ENCODE measurements at places on chromosomes 6 and 20.

DNA sequence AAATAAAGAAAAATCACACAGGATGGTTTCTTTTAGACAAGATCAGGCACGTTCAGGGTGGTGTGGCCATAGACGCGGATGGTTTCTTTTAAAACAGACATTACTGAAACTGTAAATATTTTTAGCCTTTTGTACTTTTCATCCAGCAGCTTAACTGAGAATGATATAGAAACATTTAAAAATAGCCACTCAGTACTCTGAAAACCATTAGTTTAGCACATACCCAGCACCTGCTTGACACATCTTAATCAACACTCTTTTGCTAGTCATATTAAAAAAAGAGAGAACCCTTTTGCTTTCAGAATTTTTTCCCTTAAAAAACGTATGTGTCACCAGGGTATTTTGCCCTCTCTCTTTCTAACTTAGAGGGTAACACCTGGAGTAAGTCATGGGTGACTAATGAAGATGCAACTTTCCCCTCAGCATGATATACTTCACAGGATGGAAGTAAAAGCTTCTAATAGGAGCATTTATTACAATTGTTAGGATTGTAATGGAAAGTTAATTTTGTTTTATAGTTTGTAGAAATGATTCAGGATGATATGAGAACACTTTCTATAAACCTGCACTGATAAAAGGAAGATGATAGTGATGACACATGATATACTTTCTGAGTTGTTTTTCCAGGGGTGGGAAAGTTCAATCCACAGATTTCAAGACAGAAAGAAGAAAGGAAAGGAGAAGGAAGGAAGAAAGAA lies 45.2 kb downstream of the BACH2 start:
- DNase-seq = no peak

DNA sequence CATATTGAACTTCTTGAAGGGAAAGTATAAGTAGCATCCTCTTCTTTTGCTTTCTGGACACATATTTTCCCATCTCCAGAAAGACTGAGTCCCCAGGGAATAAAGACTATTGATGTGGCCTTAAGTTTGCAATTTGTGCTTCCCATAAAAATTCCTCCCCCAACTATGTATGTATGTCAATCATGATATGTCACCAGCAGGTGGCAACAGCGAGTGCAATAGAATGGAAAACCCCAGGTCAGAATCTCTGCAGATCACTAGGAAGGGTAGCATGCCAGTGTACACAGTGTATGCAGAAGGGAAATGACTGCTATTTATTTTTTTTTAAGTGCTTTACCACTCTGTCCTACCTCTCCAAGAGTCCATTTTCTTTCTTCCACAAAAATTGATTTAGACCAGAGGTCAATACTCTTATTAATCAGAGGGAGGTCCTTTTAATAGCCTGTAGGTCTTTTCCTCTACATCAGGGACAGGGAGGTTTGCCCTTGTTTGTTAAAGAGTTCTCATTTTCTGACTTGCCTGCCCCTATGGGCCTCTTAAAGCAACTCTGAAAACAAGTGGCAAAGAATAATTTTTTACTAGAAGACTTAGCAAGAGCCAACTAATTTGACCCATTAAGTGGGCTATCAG lies 61.4 kb downstream of the BMP2 start:
- DNase-seq = peak; percentile 16

- no peak for DNase-seq
Observed at GRCh38 chr6:65537600-65537999, 169.4 kb downstream of the EYS start.

DNA sequence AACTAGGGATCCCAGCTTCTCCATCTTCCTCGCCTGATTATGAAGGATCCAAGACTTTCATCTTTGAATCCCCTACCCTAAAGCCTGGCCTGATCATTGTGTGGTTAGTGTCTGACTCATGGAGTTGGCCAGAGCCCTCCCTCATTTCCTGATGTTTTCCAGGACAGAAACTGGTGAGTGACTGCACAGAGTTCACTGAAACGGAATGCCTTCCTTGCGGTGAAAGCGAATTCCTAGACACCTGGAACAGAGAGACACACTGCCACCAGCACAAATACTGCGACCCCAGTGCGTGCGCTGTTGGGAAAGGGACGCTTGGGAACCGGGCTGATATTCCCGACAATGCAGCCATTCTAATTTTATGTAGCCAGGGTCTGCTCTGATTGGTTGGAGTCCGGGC lies 4.0 kb downstream of the CD40 start:
- no peak for DNase-seq

DNA sequence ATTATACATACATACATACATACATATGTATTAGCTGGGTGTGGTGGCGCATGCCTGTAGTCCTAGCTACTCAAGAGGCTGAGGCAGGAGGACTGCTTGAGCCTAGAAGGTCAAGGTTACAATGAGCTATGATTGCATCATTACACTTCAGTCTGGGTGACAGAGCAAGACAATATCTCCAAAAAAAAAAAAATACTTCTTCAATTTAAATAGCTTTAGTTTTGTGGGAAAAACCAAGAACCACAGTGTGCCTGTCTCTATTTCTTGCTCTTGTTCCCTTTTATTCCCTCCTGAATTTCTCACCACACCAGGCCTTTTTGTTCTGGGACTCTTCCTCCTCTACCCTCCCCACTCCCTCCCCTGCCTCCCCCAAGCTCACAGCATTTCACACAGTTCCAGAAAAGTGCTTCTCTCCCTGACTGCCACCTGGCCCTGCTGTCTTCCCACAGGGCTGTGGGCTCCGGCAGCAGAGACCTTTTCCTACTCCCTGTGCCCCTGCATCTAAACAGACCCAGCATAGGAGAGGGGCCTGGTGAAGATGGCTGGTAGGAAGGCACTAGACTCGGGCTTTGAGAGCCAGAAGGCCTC lies 1.3 kb downstream of the C20orf203 start:
- no peak for DNase-seq

GRCh38 chr6:110528101-110528929 lies 51.9 kb upstream of the SLC22A16 start:
- peak; percentile 27 for DNase-seq

DNA sequence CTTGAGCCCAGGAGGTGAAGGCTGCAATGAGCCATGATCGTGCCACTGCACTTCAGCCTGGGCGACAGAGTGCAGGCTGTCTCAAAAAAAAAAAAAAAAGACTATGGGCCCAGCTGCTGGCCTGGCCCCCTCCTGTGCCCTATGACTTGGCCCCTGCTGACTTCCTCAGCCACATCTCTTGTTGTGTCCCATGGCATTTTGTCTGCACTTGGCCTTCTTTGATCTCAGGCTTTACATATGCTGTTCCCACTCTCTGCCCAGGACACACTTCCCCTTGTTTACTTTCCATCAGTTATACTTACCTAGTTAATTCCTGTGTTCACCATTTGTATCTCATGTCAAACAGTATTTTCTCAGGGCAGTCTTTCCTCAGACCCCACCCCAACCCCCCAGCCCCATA lies 44.5 kb downstream of the RPRD1B start:
- no peak for DNase-seq

DNA sequence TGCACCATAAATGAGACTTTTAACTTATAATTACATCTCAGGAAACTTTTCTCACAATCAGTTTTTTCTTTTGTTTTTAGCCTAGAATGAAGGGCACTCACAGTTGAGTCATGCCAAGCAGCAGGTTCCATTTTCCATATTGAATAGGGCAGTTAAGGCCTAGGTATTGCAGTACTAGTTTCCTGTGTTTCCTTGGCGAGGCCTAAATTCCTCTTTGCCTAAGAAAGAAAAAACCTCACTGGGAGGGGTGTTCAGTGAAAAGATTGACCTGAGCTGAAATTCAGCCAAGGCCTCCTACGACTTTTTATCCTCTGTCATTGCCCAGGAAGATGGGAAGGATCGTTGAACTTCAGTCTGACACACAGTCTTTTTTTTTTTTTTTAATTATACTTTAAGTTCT lies 85.5 kb downstream of the IMPG1 start:
- DNase-seq = no peak

- DNase-seq = no peak
Observed at GRCh38 chr6:142074516-142074915, 58.2 kb upstream of the GJE1 start.

DNA sequence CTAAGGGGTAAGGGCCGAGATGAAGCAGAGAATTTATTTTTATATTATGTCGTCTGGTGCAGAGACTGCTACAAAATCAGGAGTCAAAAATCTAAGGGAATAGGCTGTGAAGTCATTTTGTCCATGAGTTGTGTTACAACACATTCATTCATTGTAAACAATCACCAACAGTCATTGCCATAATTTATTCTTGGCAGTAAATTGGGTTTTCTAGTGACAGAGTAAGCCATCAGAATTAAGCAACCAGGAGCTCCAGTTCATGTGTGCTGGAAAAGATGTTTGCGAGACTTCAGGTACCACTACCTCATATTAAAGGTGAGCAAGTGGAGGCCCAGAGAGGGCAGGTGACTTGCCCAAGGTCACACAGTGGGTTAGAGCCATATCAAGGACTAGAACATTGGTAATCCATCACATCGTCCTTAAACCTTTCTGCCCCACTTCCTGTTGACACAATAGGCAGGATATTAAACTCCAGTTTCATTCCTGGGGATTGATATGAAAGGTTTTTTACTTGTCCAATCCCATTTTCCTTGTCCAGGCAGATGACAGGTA lies 46.0 kb downstream of the E2F3 start:
- no peak for DNase-seq

DNA sequence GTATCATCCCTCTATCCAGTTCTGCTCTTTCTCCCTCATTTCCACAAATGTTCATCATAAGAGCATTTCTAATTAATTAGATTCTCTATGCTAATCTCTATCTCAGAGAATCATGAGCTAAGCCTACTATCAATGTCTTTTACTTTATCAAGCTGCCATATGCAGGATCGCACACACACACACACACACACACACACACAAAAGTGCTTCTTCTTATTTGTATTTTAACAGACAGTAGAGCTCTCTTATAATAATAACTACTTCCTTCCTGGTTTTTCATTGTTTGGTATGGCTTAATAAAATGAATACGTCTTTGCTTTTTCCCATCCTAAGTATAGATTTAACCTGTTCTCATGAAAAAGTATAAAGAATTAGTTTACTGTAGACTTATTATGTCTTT lies 170.2 kb downstream of the HAO1 start:
- no peak for DNase-seq

GRCh38 chr20:52096117-52096516 lies 95.5 kb downstream of the ZFP64 start:
- DNase-seq = no peak

DNA sequence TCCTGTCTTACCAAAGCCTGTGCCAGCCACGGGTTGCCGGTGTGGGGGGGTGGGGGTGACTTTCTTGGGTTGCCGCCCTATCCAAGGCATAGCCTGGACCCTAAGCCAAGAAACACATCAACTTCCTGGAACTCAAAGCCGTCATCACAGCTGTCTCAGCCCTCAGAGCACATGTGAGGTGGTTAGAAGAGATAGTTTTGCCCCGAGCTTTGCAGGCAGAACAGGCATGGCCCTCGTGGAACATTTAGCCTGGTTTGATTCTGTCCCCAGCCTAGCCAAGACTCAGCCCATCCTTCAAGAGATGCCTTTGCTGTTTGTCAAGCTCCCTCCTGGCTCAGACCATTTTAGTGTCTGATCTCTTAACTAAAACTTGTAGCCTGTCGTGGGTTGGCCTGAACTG lies 64.9 kb downstream of the RREB1 start:
- no peak for DNase-seq

GRCh38 chr6:20370801-20371200 lies 30.9 kb upstream of the E2F3 start:
- DNase-seq = no peak

DNA sequence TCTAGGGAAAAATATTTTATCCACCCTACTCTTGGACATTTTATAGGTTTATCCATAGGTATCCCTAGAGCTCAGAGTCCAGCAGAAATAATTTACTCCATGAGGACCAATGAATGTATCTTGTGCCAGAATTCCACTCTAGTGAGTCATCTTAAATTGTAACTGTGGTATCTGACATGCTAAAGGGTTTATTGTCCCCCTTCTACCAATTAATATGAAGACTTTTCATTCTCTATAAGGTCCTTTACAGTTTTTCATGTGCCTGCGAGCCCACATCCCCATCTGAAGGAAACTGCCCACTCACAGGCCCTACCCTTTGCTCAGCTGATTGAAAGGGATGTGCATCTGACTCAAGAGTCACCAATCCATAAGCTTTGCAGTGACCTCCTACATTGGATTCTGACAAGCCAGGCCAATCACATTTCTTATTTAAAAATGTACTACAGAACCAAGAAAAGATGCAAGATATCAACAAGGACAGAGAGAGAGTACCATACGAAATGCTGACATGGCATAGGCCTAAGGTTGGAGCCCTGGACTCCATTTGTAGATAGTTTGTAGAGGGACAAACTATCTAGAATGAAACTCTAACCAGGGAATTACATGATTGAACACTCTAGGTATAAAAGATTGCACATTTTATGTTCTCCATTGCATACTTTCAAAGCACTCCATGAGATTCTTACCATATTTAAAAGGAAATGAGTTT lies 93.4 kb upstream of the DEFB112 start:
- DNase-seq = no peak

DNA sequence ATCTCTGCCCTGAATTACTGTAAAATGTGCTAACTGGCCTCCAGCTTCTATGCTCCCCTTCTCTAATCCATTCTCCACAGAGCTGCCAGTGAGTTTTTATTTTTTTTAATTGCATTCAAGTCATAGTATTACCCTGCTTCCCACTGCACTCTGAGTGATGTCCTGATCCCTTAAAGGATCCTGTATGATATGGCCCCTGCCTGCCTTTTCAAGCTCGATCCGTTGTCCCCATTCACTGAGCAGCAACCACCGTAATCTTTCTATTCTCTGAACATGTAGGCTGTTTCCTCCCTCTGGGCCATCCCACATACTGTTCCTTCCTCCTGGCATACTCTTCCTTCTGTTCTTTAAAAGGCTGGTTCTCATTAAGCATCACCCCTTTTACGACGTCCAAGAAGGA lies 9.3 kb downstream of the TNFRSF21 start:
- DNase-seq = no peak

GRCh38 chr20:36825385-36826104 lies 50.4 kb upstream of the TLDC2 start:
- no peak for DNase-seq

DNA sequence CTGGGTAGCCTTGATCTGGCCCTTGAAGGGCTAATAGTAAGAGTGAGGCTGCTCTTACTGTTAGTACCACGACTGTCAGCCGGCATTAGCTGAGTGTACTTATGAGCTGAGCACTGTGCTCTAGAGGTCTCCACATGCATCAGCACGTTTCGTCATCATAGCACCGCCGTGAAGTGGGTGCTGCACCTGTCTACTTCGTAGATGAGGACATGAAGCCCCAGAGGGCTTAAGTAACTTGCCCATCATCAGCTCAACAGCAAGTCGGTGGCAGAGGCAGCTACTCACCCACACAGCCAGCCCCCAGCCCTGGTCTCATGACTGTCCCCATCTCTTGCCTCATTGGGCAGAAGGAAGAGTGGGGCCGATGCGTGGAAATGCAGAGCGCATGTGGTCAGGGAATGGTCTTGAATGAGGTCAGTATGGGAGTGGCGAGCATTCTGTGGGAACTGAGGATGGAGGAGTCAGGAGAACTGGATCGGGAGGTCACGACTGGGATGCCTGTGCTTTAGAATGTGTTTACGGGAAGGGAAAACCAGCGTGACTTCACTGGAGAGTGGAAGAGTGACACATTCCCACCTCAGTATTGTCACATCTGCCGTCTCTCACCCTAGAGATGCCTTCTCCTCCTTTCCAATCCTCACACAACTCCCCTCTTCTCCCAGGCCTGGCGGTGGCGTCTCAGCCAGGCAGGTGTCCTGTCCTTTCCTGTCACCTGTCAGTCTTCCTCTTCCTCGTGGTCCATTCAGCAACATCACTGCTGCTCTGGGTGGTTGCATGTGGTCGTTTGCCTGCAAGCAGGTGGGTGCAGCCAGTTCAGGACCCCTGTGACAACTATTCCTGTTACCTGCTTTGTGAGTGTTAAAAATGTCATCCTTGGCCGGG lies 6.0 kb downstream of the SYTL3 start:
- DNase-seq = no peak

GRCh38 chr6:111759836-111760785 lies 113.1 kb downstream of the FYN start:
- DNase-seq = no peak

Data from uterus (tissue), 4 donors.